ENCODE measurements at places on chromosomes 4 and X.

- no peak for DNase-seq
Observed at GRCh38 chrX:23908219-23909004, 606 bp downstream of the CXorf58 start.

DNA sequence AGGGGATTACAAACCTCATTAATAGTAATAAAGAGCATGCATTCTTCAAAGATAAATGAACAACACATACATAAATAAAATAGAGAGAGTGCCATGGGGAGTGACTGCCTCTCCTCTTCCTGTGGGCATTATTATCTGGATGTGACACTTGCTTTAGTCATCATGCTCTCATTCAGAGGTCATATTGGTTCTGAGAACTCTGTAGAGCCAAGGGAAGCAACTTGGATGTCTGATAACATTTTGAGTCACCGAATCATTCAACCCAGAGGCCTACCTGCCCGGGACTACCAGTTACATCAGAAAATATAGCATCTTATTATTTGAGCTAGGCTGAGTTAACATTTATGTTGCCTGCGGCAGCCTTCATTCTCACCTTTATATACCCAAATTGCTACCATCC, 489.5 kb downstream of the STIM2 start:
- DNase-seq: peak; percentile 71

DNA sequence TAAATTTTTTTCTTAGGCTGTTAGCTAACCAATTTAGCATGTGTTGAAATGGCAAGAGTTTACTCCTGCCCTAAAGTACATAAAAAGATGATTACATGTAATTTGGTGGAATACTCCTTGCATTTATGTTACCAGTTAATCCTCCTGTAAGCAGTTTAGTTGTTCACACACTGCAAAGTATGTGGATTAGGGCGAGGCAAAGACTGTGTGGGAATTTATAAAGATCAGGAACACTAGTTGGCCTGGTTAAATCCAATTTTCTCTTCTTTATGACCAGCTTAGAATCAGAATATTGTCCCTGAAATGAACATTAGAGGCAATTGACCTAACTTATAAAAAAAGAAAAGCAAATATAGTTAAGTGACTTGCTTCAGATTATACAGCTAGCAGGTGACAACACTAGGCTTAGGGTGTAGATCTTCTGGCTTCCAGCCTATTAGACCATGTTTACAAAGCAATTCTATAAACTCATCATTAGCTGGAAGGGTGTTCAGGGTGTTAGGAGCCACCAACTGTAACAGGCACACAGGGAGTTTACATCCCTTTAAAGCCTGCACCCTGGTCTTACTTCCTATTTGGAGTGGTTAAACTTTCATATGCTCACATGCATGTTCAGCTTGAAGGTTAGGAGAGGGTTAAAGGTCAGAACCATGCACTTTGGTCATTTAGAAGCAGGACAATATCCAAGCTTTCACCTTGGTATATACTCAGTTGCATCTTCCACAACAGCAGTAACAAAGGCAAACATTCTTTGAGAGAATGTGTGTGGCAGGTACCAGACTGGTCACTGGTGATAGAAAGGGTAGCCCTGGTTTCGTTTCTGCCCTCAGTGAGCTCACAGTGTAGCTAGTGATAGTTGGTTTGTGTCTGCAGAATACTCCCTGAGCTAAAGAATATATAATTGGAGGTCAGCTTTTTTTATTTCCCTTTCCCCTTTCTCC, 72.6 kb downstream of the GC start:
- no peak for DNase-seq

DNA sequence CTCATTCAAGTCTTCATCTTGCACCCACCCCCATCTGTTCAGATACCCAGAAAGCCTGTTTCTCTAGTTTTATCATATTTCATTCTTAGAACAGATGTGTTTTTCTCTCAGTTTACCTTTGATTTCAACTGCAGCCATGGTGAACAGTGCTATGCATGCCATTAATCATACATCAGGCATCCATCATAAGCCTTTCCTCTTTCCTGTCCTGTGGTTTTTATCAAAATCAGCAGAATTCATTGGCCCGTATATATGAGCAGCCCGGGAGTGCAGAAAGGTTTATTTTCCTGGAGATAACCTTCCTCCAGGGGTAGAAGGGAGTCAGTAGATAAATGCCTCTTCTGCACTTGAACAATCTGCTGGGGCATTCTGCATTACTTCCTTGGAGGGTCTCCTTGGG, 65.7 kb downstream of the IL21 start:
- no peak for DNase-seq

GRCh38 chr4:52010986-52011385, 9.2 kb downstream of the LRRC66 start:
- peak; percentile 2 for DNase-seq

DNA sequence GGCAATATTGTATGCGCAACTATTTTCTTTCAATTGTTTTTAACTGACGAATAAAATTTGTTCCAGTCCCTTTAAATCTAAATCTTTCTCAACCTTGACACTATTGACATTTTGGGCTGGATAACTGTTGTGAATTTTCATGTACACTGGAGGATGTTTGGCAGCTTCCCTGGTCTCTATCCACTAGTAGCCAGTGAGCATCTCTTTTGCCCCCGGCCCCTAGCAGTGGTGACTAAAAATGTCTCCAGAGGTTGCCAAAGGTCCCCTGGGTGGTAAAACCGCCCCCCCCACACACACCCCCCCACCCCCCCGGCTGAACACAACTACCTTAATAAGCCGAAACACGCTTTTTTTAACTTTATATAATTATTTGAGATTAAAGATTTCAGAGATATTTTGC, 514 bp downstream of the FANCB start:
- no peak for DNase-seq

DNA sequence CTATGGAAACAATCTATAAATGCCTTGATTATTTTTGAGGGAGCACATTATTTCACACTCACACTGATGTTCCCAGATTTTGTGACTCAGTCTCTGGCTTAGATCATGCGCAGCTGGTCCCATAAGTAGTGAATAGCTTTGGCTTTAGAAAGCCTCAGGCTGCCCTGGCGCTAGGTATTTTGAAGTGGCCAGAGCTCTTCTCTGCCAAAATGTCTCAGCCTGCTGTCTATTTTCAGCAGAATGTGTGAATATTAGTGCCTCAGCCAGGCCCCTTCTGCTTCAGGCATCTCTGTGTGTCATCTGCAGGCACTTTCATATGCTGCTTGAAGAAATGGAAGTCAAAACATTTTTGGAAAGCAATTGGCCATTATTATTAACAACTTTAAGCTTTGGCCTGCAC, 931.0 kb upstream of the INTU start:
- no peak for DNase-seq

DNA sequence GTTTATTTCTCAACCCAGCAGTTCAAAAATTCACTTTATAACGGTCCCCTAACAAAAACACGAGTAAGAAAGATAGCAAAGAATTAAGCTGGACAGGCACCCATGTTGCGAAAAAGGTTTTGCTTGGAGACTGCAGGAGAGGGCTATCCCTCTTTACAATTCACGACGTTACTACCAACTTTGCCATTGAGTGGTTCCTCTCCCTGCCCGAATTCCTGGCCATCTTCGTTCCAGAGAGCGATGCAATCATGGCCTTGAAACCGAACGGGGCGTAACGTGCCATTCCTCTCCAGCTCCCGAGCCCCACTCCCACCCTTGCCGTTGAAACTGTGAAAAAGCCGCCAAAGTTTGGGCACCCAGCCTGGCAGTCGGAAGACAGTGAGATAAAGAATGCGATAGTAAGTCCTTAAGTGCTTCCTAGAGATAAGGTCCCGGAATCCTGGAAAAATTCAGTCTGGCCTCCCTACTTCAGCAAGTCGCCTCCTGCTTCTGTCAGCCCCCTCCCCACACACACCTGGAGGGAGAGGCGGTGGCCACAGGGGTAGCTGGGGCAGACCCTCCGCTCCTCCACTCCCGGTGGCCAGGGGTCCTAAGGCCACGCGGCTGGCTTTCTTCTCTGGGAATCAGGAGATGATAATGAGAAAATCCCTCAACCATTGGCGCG, 65.2 kb downstream of the FBXO8 start:
- DNase-seq: peak; percentile 4

GRCh38 chrX:19225909-19226308, 103.6 kb upstream of the ADGRG2 start:
- DNase-seq: peak; percentile 58

GRCh38 chr4:147102596-147102995, 156.9 kb upstream of the TTC29 start:
- no peak for DNase-seq

DNA sequence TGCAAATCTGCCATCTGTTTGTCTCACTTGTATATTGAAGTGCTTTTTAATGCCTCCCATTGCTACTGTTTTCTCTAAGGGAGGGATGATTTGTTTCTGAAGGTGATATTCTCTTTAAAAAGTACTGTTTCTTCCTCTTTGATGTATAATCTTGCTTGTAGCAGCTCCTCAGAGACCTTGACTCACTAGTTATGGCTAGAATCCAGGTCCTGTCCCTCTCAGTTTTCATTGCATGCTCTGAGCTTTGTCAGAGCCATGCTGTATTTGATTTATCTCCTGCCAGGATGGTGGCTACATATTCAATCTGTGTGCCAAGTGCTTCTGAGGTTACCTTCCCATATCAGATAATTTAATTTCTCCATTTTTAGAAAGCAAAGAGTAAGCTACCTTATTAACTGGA, 56.0 kb downstream of the GLUD2 start:
- no peak for DNase-seq

GRCh38 chrX:110145311-110145710, 142.4 kb downstream of the TMEM164 start:
- no peak for DNase-seq

DNA sequence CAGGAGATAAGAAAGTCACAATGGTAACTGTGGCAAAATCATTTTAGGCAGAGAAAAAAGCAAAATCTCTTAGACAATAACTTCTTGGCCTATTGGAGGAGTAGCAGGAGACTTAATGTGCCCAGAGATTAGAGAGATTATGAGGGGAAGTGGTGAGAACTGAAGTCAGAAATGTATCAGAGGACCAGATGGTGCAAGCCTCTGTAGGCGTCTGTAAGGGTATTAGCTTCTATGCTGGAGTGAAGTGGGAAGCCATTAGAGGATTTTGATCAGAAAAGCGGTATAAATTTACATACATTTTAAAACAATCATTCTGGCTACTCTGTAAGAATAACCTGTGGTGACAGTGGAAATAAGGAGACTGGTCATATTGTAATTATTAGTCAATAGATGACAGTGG, 236.7 kb downstream of the FAT4 start:
- DNase-seq: no peak

GRCh38 chr4:147313108-147313507, 167.8 kb upstream of the EDNRA start:
- DNase-seq: no peak

DNA sequence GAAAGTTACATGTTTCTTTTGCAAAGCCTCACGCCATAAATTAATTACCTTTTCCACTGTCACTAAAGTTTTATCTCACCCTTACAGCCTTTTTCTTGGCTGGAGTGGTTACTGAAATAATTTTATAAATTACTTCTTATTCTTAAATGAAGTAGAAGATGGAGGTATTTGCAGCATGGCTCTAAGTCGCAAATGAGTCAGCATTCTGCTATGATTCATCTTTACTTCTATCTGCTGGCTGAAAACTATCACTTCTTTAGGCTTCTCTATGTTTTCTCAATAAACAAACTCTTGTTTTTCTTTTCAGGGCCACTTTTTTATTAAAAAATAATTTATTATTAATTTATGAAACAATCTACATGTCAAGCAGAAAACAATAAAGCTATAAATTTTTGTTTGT, 210.2 kb upstream of the GYPA start:
- peak; percentile 38 for DNase-seq

DNA sequence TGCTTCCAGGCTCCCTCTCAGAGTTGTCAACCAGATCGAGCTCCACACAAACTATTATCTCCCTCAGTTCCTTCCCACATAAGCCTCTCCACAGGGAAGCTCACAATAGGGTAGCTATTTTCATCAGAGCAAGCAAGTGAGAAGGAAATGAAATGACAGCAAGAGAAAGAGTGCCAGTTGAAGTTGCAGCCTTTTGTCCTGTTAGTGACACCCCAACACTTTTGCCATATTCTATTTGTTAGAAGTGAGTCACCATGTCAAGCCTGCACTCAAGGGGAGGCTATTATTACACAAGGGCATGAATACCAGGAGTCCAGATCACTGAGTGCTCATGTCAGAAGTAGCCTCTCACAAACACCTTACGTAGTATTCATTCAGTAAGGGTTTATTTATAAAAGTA, 266.3 kb upstream of the NOCT start:
- DNase-seq: no peak

DNA sequence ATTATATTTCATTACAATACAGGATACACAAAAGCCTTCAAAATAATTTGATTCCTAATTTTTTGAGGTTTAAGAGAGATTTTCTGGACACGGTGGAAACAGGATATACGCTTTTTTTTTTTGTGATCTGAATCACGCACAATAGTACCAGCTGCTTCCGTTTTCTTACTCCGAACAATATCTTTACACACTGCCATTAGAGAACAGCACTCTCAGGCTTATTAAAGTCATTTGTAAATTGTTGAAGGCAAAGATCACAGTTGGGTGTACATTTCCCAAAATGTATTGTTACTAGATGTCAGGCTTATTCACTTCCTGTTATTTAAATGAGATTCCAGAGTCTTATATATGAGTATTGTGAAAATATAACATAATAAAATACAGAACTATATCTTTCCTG, 71.5 kb downstream of the TMEM47 start:
- no peak for DNase-seq

DNA sequence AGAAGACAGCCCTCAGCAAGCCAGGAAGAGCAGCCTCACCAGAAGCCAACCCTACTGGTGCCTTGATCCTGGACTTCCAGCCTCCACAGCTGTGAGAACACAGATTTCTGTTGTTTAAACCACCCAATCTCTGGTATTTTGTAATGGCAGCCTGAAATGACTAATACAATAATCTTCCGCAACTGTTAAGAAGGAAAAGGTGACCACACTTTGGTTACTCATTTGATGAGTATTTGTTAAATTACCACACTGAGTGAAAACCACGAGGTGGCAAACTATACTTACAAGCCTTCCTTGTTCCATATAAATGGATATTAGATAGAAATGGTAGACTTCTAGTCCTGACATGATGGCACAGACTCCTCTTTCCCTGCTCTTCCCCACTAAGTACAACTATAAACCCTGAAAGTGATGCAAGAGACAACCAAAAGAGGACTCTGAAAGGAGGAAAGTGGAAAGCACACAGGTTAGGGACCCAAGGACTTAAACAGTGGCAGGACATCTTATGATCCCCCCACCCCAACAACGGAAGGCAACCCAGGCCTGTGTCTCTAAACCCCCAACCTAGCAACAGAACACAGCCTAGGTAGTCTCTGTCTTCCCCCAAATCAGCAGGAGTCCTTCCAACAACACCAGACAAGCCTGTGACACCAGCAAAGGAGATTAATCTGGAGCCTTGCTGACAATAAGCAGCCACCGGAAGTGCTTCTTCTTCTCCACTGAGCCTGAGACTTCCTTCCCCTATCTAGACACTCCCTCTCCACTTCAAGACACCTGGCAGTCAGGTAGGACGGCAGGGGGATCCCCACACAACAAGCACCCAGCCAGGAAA, 12.3 kb downstream of the ZNF182 start:
- DNase-seq: peak; percentile 56

GRCh38 chr4:139823746-139824145, 158.1 kb downstream of the MGST2 start:
- no peak for DNase-seq
